ENCODE measurements at places on chromosomes 6 and 20.

DNA sequence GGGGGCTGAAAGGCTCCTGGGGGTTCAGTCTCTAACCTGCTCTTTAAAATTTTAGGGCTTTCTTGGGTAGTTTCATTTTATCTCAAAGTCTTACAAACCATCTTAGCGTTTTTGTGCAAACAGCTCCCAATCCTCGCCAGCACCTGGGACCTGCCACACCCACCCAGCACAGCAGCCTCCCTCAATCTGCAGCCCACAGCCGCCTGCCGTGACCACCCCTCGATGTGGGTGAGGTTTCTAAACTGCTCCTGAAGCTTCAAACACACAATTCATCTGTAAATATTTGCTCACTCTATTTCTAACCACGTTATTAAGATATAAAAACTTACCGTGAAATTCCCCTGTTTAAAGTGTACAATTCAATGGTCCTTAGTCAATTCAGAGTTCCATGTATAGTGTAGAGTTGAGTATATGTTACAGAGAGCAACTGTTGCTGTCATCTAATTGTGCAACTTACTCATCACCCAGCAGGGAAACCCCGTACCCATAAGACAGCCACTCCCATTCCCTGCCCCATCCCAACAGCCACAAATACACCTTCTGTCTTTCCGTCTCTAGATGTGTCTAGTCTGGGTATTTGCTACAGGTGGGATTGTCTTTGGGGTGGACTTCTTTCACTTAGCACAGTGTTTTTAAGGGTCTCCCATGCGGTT, 381.0 kb downstream of the TAF4 start:
- DNase-seq = no peak

DNA sequence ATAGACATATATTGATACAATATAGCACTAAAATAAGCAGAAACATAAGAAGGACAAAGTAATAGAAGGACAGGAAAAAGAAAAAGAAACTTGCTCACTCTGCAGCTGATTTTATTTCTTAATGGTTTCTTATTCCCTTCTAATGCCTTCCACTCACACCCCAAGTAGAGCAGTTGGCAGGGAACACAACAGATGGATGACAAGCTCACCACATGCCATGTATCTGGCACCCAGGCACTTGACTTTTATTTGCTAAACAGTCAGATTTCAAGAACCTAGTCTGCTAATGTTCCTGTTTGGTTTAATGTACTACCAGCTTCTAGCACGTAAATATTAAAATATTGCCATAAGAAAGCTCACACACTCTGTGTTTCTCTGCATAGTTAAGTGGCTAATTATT, 87.1 kb downstream of the COL19A1 start:
- no peak for DNase-seq

DNA sequence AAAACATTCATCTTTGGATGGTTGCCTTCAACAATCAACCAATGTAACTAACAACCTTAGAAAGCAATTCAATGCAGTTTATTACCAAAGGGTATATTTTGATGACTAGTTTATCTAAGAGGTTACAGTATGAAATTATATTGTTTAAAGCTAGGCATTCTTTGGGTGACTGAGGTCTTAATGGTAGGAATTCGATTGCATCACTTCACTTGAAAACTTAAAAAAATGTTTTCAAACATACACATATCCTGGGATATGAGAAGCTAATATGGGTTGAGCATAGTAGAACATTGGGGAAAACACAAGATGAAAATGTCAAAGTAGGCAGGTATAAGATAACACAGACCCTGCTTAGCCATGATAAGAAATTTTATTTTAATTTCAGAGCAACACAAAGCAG, 144.6 kb upstream of the BMP5 start:
- no peak for DNase-seq

DNA sequence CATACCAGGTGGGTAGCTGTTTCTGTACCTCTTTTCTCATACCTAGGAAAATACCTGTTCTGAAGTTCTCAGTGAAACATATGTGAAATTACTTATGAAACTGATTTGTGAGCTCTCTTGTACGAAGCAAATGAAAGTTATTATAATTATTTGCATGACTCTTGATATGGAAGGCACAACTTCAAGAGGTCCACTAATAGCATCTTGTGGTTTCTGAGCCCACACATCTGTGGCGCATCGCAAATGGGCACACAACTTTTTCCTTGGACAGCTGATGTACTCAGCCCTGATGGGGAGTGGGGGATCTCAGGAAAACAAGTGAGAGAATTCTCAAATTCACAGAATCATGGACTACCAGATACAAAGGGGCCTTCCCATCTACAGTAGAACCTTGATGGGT, 432.3 kb downstream of the CD83 start:
- DNase-seq = no peak

DNA sequence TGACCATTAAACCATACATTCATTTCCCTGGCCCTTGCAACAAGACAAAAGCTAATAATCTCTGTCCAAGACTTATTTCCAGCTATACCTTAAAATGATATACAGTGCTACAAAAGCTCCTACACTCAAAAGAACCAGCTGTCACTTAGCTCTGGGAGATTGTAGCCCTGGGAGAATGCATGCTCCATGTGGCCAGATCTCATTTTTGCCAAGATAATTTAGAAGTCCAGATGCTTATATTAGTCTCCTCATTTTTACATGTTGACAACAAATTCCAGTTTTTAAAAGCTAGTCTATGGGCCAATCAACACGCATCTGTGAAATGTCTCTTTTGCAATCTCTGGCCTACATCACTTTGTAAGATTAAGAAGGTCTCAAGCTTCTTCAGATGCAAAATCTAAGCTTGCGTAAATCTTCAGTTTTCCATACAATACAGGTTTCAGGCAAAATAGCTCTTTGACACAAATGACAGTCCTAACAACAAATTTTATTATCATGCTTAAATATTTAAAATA, 27.1 kb downstream of the TASP1 start:
- DNase-seq = no peak

DNA sequence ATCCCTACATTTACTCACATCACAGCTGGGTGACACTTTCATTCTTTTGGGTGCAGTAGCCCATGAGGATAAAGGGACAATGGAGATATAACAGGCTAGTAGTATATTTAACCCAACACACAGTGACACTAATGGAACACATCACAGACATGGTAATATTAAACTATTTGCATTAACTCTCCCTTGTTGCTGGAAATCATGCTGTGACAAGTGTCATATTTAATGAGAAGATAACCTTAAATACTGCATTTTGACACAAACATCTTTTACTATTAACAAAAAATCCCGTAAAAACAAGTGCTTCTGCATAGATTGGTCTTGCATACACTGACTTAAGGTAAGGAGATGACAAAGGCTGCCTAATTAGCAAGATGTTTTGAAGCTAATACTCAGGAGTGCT, 45.5 kb downstream of the CNR1 start:
- DNase-seq = no peak

- DNase-seq = peak; percentile 44
Measured at GRCh38 chr6:20186981-20187380, 25.3 kb downstream of the MBOAT1 start.

- DNase-seq = peak; percentile 62
Measured at GRCh38 chr6:221531-222349, 70.5 kb upstream of the DUSP22 start.

DNA sequence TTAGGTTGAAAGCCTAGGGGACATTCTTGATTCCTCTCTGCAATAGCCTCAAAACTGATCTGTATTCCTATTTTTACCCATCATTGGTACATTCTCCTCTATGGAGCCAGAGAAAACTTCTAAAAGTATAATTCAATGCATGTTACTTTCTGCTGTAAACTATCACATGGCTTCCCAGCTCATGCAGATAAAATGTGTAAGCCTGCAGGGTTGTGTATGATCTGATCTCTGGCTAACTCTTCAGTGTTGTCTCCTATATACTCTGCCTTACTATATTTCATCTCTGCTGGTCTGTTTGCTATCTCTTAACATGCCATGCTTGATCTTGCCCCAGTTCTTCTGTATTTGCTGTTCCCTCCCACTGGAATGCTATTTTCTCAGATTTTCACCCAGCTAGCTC, 323.3 kb upstream of the RSPO3 start:
- no peak for DNase-seq

Data from astrocyte (in vitro differentiated cells and primary cell).